ENCODE measurements at places on chromosomes 5 and 9.

DNA sequence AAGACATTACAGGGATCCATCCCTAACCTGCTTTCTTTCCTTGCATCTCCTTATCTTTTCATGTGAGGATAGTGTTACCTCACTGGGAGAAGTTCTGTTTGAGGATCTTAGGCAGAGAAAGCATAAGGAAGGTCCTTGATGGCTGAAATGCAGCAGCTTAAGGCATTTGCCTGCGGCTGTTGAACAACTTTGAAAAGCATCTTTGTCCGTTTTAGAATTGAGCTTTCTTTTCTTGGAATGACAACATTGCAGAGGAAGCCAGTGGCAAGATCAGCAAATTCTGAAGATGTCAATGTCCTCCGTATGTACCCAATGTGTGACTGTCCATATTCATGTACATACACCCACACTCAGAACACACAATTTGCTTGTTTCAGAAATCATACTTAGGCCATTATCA is 436.2 kb downstream of the GABRG2 start:
- DNase-seq: no peak

DNA sequence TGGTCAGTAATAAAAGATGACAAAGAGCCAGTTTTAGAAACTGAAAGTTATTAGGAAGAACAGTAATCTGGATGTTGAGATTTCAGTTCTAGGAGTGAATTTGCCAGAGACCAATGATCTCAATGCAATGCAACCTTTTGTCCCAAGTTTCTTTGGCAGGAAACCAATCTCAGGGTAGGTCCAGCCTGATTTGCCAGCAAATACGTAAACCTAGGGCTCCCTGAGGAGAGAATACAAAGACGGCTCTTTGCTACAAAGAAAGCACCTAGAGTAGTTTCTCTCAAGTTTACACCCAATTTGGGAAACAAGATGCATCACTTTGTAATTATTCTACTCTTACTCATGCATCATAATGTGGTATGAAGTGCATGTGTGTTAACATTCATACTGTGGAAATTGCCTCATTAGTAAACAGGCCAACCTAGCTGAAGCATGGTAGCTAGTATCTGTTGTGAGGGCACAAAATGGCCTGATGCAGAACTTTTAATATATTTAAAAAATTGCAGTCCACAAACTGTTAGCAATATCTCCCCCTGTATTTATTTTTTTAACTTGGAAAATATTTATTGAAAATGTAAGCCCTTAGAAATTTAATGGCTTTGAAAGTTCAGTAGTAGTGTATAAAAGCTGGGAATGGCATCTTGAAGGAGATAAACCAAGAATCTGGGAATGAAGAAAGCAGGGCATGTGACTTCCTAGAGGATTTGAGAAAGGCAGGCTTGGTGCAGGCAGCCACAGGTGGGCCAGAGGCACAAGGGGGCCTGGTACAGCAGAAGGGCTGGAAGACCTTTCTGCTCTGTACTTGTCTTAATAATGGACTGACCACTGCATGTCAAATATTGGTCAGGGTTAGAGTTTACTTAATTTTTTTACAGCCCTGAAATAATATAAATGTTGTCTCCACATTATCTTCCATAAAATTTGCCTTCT is 59.5 kb downstream of the MAST4 start:
- no peak for DNase-seq

DNA sequence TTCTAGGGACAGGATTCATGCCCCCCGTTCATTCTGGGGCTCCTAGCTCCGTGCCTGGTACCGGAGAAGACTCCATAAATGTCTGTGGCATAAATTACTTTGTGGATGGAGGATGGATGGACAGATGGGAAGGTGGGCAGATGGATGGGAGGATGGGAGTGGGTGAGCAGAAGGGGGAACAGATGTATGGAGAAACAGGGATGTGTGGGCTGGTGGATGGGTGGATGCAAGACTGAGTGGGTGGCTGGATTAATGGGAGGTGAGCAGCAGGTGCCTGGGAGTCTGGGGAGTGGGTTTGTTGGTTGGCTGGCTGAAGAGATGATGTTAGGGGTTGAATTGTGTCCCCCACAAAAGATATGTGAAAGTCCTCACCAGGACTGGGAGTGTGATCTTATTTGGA is 43.5 kb downstream of the SARDH start:
- DNase-seq: no peak

GRCh38 chr5:79202076-79202475 is 33.9 kb upstream of the JMY start:
- DNase-seq: no peak

DNA sequence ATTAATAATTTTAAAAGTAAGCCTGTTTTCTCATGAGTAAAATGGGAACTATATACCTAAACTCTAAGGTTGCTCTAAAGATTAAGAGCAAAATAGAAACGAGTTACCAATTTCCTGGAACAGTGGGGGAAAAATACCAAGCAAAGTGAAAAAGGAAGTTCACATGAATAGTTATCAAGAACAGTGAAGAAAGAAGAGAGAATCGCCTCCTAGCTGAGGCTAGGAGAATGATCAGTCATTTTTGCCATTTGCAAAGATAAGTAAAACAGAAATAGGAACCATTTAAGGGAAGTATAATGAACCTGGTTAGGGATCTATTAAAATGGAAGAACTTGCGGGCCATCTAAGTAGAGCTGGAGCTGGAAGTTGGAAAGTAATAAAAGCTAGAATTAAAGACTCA is 50.7 kb downstream of the P4HA2 start:
- no peak for DNase-seq

GRCh38 chr5:54095969-54096368 is 214.4 kb downstream of the ARL15 start:
- no peak for DNase-seq

DNA sequence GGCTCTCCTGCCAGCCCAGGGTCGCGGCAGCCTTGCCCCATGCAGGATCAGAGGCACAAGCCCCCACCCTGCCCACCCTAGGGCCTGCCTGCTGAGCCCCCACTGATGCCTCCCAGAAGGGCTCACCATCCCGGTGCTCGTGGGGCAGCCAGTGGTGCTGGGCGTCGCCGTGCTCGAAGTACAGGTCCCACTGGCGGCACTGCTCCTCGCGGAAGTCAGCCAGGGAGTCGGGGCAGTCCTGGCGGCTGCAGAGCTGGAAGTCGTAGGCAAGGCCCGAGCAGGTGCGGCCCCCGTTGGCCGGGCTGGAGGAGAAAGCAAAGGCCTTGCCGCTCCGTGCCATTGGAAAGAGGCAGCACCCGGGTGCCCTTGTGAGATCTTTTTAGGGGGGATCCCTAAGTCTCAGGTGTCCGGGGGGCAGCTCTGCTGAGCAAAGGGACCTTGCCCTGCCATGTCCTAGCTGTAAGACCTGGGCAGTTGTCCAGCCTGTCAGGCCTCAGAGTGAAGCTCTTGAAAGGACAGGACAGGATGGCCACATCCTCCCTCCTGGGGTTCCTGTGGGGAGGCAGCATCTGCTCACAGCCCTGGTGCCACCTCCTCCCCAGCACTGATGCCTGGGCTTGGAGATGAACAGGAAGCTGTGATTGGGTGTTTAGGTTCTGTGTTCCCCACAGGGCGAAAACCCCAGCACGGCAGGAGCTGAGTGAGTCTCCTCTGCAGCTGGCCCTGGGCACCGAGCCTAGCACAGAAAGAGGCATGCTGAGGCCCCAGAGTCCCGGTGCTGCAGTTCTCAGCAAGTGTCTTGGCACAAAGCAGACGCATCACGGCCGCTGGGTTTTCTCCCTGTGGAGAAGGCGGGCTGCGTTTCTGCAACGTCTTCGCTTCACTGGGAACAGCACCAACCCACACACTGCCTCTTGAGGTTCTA is 77.7 kb downstream of the ZNF354C start:
- DNase-seq: no peak

- no peak for DNase-seq
Measured at GRCh38 chr5:154412316-154412715, 33.5 kb upstream of the SAP30L start.

DNA sequence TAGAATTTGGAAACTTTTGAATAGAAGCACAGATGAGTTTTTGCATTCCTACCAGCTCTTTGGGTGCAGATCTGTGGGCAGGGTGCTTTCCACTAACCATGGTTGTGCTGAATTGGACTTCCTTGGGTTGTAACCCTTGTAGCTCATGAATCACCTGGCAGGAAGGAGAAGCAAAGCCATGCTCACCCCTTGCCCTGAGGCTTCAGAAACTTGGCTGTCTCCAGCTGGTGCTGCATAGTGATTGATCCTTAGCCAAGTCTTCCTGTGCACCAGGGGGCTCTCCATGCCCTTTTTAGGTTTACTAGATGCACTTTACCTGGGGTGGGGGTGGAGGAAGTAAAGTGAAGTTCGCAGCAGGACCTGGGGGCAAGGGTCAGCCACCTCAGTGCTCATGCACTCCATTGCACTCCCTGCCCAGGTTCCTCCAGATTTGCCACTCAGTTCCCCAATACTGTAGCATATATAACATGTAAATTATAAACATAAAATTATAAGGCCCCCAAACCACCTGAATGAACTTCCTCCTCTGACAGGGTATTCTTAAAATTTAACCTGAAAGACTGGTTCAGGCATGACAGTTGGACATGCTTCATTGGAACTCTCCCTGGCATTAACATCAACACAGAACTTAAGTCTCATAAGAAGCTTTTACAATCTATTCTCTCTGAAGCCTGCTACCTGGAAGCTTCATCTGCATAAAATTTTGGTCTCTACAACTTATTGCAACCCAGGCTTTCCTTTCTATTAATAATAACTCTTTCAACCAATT is 25.8 kb upstream of the IFNA14 start:
- no peak for DNase-seq

GRCh38 chr9:110056062-110056461 is 151.9 kb downstream of the C9orf152 start:
- no peak for DNase-seq

DNA sequence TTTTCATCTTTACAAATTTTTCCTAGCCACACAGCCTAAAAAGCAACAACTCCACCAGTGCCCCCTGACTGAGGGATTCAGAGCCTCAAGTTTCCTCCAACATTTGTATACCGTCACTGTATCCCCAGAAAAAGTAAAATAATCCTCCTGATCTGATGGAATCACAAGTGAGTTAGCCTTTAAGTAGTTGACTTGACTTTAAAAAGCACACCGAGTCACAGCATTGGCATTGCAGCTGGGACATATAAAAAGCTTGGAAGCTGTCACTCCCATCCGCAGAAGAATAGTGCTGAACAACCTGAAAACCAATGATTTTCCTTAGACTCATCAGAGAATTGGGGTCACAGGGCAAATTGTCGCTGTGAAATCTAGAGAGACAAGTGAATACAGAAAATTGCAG is 41.6 kb upstream of the FBN2 start:
- DNase-seq: no peak

- no peak for DNase-seq
Measured at GRCh38 chr9:27473111-27473529, 51.0 kb upstream of the IFNK start.

DNA sequence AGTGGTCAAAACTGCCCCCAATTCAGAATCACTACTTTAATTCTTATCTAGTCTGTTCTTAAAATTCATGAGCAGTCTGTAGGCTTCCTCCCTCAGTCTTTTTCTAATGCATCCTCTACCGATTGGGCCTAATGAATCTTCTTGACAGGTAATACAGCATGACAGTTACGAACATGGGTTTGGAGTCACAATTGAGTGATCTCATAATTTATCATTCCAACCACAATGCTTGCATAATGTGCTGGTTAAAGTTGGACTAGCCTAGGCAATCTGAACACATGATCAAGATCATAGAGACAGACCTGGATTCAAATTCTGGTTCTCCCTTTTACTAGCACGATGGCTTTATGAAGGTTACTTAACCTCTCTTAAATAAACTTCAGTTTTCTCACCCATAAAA is 33.1 kb upstream of the SETD9 start:
- DNase-seq: no peak

- no peak for DNase-seq
Measured at GRCh38 chr5:72194846-72195245, 87.6 kb downstream of the MAP1B start.

GRCh38 chr9:28004900-28005299 is 431.6 kb upstream of the C9orf72 start:
- DNase-seq: no peak

- no peak for DNase-seq
Measured at GRCh38 chr5:6556802-6557102, 76.1 kb downstream of the NSUN2 start.

- peak; percentile 61 for DNase-seq
Measured at GRCh38 chr9:106878934-106879333, 16.0 kb downstream of the ZNF462 start.

- DNase-seq: peak; percentile 23
Measured at GRCh38 chr9:98806394-98807035, 955 bp upstream of the GALNT12 start.

GRCh38 chr5:115243412-115243811 is 19.3 kb downstream of the PGGT1B start:
- DNase-seq: no peak

GRCh38 chr5:61576556-61576955 is 244.5 kb downstream of the ZSWIM6 start:
- no peak for DNase-seq

GRCh38 chr9:37775216-37775919 is 9.5 kb downstream of the EXOSC3 start:
- DNase-seq: no peak

GRCh38 chr5:168847511-168848073 is 268.4 kb upstream of the PANK3 start:
- DNase-seq: no peak

- DNase-seq: no peak
Measured at GRCh38 chr9:136516191-136516654, 29.6 kb downstream of the NOTCH1 start.

DNA sequence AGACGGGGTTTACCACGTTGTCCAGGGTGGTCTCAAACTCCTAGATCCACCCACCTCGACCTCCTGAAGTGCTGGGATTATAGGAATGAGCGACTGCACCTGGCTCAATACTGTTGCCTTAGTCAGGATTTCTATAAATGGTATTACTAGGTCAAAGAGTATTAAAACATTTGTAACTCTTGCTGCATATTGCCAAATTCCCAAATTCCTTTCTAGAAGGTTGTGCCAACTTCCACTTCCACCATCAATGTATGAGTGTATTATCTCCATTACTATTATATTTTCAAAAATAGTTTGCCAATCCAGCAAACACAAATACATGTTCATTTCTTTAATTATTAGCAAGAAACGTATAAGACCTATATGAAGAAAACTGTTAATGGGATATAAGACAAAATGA is 10.6 kb downstream of the PTGR1 start:
- no peak for DNase-seq

DNA sequence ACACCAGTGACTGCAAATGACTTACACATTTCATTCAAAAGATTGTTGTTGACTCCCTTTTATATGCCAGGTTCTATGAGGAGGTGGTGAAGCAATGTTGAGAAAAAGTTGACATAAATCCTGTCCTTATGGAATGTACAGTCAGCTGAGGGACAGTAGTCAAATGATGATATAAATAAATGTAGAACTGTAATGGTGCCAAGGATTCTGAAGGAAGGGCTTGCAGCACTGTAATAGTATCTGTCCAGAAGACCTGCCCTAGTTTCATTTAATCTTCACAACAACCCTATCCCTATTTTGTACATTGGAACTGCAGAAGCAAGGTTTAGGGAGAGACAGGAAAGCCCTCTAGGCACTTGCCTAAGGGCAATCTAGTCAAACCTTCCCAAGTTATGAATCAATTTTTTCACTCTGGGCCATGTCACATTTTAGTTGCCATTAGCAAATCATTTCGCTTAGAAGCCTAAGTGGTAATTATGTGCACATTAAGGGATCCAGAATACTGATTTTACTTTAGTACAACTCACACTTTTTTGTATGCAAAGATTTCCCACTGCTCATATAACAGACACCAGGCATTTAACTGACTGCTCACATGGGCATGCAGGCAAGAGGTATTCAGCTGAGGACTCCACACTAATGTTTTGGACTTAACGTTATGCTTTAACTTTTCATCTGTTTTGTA is 34.5 kb upstream of the LIFR start:
- no peak for DNase-seq

Measured in NCI-H1092 treated with DMSO at 0.1 percent for 48 hours (cell line).